Hindlimb muscle (tissue), 1 donor: ENCODE measurements at places on chromosomes 5 and 9. TPM values are rescaled to one million over a fixed set of nuclear protein-coding genes. Genes with fewer than 3 reads are reported as not detected.

- DNase-seq = peak; percentile 55
Observed at GRCh38 chr9:136686794-136687711, at the start of gene AGPAT2. AGPAT2 (minus strand) TSS chr9:136687457; CDS start chr9:136687357, 100 bp downstream.

DNA sequence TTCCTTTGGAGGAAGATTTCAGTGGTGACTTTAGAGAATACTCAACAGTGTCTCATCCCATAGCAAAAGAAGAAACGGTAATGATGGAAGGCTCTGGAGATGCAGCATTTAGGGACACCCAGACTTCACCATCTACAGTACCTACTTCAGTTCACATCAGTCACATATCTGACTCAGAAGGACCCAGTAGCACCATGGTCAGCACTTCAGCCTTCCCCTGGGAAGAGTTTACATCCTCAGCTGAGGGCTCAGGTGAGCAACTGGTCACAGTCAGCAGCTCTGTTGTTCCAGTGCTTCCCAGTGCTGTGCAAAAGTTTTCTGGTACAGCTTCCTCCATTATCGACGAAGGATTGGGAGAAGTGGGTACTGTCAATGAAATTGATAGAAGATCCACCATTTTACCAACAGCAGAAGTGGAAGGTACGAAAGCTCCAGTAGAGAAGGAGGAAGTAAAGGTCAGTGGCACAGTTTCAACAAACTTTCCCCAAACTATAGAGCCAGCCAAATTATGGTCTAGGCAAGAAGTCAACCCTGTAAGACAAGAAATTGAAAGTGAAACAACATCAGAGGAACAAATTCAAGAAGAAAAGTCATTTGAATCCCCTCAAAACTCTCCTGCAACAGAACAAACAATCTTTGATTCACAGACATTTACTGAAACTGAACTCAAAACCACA lies 67.4 kb downstream of the VCAN start:
- no peak for DNase-seq

DNA sequence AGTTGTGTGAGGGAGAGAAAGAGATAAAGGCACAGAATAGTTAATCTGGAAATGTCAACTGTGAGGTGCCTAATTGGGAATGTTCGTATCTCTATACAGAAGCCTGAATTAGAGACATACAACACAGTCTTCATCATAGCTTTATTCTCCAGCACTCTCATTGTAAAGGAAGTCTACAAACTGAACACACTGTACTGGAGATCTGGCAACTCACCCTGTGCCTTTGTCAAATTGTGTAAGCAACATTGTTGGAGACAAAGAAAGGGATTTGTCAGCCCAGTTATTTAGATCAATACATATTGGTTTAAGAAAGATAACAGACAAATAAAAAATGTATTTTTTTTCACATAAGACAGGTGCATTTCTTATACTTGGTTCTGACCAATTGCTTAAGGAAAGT lies 832.9 kb upstream of the DMAC1 start:
- no peak for DNase-seq

Gene PCDHA7
- polyA plus RNA-seq = 0.19 TPM

- no peak for DNase-seq
Observed at GRCh38 chr9:13146840-13147239, 132.7 kb downstream of the MPDZ start.

Gene PPP2R2B
- 1.2 TPM for polyA plus RNA-seq

GRCh38 chr5:64861281-64861680 lies 92.6 kb downstream of the CWC27 start:
- no peak for DNase-seq

DNA sequence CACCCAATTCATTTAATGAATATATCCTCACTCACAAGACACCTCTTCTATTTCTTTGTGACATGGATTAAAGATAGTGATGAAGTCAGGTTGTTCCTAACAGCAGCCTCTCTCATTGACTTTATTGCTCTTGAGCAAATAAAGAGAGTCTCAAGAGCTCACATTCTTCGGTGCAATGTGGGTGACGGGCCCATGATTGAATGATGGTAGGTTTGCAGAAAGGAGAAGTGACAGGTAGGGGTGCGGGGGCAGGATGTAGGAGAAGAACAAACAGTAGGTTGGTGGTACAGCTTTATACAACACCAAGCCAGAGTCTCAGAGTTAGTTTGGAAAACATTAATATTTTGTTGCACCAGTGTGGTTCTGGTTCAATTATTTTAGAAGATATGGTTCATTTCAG lies 122.2 kb downstream of the SLIT3 start:
- DNase-seq = no peak

DNA sequence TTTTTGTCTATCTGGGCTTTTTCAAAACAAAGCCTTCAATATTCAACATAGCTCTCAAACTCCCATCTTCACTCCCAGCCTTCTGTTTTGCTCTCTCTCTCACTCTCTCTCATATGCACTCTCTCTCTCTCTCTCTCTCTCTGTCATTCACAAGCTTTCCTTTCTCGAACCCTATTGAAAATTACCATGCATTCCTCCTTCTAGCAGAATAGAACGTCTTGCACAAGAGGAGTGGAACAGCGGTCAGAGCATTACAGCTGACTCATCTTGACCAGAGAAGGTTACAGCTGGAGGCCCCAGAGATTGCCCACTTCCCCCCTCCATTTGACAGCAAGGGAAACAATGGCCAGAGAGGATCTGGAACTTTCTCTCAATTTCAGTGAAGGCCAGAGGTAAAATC lies 51.0 kb upstream of the LIFR start:
- DNase-seq = no peak

GRCh38 chr5:55600497-55601203 lies 65.9 kb upstream of the PLPP1 start:
- peak; percentile 71 for DNase-seq

DNA sequence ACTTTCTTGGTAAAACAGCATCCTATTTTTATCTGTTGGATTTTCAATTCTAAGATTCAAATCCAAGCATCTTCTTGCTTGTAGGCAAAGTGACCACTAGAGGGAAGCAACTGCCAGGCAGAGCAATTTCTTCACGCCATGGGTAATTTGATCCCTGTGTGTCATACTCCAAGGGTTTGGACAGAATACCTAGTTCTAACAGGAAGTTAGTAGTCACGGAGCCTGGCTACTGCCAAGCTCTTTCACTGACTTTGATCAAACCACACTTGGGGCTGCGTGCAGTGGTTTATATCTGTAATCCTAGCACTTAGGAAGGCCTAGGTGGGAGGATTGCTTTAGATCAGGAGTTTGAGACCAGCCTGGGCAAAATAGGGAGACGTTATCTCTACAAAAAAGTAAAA lies 473.6 kb upstream of the TNC start:
- peak; percentile 67 for DNase-seq

DNA sequence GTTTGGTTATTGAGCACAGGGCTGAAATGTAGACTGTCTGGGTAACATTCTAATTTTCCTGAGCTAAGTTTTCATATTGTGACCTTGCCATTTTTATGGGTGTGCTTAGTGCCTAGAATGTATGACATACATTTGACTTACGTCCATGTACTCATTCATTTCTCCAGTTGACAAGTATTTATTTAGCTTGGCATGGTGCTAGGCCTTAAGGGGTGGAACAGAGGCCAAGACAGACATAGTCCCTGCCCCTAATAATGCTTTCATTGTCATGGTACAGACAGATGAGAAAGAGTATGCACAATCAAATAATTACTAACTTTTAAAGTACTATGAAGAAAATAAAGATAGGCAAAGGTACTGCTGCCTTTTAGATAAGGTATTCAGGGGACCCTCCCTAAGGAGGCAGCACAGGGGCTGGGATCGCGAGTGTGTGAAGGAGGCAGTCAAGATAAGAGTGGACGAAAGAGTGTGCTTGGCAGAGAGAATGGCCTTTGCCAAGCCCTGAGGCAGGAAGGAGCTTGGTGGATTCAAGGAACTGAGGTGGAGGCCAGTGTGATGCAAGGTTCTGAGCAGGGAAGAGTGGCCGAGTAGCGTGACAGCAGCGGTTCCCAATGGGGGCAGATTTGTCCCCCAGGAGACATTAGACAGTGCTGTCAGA lies 128.0 kb downstream of the PIP5K1B start:
- no peak for DNase-seq

- DNase-seq = no peak
Observed at GRCh38 chr5:150406103-150406722, 6.5 kb downstream of the CD74 start.

DNA sequence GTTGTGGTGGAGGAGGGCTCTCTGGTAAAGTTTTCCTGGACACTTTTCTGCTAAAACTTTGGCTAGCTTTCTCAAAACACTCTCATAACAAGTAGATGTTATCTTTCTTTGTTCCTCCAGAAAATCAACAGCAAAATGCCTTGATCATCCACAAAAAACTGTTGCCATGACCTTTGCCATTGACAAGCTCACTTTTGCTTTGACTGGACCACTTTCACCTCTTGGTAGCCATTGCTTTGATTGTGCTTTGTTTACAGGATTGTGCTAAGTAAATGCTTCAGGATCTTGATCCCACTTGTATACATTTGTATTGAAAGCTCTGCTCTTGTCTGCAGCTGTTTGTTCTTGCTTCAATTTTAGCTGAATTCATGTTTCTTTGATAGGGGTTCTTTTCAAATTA lies 143.9 kb upstream of the NR3C1 start:
- DNase-seq = no peak

Gene THBS4
- 116 TPM for polyA plus RNA-seq

DNA sequence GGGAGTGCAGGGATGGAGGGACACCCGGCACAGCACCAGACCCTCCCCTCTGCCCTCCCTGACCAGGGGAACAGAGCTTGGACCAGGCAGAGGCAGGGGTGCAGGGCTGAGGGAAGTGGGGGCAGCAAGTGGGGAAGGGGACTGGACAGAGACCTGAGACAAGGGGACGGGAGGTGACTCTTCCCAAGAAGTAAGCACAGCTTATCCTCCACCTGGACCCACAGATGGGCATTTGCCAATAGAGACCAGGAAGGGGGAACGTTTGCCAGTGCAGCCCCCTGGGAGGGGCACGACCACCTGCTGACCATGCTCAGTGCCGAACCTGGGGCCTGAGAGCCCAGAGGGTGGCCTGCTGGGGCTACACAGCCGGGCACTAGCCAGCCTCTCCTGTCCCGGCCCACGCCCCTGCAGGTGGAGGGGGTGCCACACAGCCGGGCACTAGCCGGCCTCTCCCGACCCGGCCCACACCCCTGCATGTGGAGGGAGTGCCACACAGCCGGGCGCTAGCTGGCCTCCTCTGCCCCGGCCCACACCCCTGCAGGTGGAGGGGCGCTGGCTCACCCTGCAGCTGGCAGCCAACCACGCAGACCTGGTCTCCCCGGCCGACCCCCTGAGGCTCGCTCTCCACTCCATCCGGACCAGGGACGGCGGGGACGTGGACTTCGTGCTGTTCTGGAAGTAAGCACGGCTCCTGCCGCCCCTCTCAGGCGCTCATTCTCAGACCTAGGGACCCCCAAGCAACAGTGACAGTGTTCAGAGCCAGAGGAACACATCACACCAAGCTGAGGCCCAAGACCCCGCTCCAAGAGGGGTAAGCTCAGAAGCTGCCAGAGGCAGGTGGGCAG lies 24.3 kb downstream of the GLT6D1 start:
- DNase-seq = no peak

Gene ANXA1
- polyA plus RNA-seq = 81.4 TPM

DNA sequence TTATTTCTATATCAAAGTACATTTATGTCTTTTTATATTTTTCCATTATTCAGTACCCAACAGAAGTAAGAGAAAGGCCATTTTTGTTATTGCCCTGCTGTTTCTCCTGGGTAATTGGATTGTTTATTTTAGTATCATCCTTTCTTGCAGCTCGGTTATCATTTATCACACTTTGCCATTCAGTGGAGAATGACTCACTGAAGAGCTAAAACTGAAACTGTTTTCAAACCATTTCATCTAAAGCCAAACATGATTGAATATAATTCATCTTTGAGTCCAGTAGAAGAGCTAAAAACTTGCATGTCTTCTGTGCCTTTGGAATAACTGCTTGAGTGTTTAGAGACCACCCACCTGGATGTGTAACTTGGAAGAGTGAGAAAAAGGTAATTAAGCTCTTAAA lies 139.5 kb upstream of the PRDM9 start:
- no peak for DNase-seq

DNA sequence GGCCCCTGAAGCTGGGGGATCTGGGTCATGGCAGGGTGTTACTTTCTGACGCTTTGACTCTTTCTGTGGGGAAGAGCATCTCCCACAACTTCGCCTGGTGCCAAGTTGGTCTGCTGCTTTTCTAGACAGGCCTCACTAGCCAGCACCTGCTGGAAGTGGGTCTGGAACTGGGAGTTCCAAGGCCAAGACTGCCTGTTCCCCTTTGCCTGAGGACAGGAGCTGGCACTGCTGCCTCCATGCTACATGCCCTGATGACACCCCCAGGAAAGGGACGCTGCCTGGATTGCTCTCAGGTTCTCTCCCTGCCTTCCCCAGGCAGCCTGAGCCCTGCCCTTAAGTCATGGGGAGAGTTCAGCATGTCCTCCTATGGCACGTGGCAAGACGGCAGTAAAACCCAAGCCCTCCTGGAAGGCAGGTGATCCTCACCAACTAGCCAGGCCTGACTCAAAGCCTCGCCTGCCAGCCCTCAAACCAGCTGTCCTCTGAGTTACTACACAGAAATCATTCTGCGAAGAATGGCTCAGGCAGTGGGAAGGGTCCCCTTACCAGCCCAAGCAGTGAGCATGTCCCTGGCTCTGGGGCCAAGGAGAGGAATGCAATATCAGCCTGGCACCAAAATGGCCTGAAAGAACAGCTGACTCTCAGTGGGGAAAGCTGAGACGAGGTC lies 35.8 kb downstream of the SEC61B start:
- peak; percentile 29 for DNase-seq

DNA sequence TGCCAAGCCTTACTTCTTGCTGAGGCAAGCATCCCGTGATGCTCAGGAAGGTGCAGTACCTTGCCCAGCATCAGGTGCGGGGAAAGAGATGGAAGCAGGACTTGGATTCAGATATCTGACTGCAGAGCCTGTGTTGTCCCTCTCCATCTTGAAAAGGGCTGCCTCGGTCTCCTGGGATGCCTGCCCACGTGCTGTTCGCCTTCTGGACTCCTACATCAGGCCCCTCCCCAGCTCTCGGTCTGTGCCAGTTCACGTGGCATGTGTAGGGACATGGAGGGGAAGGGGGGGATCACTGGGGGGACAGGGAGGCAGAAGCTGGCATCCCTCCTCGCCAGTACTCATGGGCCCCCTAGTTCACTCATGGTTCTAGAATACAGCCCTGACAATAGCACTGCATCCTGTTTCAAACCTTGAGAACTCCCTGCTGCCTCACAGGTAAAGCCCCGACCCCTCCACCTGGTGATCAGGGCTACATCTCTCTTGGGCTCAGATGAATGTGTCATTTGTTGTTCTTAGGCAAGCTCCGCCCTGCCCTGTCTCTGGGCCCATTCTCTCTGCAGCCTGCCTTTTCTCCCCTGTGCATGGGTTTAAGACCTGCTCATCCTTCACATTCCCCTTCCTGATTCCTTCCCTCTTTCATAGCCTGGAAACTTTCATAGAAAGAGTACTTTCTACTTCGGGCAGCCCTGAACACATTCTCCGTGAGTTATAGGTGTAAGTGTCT lies 38.9 kb upstream of the SLC25A51 start:
- DNase-seq = no peak

- no peak for DNase-seq
Observed at GRCh38 chr5:618450-618849, 6.3 kb downstream of the CEP72 start.
